ENCODE measurements at places on chromosomes 13 and 19.

- no peak for DNase-seq
Observed at GRCh38 chr19:2827022-2827421, 7.4 kb downstream of the ZNF554 start.

DNA sequence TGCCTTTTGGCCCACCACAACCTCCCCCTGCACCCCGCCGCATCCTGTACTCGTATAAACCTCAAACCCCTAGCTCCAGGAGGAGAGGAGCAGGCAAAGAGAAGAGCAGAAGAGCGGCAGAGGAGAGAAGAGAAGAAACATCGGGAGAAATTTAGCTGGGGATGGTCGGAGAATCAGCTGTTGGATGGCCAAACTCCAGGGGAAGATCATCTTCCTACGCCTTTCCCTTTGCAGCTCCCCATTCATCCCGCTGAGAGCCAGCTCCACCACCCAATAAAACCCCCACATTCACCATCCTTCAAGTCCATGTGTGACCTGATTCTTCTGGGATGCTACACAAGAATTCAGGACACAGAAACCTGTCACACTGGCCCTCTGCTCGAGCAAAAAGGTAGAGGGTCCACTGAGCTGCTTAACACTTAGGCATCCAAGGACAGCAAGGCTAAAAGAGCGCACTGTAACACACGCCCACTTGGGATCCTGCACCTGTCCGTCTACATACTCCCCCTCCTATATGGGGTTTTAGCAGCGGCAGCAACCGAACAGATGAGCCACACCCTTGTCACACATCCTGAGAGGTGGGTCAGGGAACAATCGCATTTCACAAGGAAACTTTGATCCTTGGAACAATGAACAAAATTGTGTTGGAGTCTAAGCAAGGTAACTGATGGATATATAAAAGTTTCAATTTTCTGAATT lies 51.6 kb upstream of the MIR17HG start:
- DNase-seq: no peak

DNA sequence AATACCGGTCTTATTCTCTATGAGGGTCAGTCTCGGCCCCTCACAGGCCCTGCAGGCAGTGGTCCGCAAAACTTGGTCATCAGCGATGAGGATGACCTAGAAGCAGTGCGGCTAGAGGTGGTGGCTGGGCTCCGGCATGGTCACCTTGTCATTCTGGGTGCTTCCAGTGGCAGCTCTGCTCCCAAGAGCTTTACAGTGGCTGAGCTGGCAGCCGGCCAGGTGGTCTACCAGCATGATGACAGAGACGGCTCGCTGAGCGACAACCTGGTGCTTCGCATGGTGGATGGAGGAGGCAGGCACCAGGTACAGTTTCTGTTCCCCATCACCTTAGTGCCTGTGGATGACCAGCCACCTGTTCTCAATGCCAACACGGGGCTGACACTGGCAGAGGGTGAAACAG lies 1.8 kb downstream of the FREM2 start:
- no peak for DNase-seq

GRCh38 chr13:43135516-43135915 lies 112.1 kb downstream of the DNAJC15 start:
- DNase-seq: no peak

DNA sequence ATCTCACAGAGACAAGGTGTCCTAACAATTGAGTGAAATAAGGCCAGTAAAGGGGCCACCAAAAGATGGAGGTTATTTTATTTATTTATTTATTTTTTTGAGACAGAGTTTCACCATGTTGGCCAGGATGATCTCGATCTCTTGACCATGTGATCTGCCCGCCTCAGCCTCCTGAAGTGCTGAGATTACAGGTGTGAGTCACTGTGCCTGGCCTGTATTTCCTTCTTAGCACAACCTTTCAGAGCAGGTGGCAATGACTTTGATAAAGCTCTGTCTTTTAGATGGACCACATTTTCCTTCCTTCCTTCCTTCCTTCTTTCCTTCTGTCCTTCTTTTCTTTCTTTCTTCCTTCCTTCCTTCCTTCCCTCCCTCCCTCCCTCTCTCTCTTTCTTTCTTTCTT lies 11.0 kb upstream of the DOCK6 start:
- no peak for DNase-seq

DNA sequence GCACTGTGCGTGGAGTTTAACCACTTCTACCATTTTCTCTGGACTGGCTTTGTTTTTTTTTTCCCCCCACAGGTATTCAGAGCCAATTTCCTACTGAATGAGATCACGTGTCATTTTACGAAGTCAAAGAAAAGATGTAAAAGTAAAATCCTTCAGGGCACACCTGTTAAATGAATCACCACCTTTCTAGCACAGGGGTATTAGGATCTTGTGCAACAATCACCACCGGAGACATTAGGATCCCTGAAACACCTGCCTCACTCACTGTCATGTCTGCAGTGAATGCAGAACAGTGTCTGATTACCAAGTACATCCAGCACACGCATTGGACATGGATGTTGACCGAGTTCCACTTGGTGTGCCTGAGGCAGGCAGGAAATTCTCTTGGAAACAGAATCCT lies 17.2 kb downstream of the BRD4 start:
- no peak for DNase-seq

DNA sequence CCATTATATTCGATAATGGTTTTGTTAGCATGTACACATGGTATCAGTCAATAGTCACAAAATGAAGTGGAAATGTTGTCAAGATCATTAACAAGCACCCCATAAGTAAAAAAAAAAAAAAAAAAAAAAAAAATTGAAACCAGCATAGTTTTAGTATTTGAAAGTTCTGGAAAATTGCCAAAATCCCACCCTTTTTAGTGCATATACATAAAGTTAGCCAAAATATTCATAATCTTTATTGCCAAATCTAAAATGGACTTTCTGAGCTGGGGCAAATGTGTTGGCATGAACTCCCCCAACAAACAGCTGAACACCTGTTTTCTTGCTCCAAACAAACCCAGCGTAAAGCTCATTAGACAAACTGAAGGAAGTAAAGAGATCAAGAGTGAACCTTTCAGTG lies 73.9 kb downstream of the MZT1 start:
- DNase-seq: no peak

DNA sequence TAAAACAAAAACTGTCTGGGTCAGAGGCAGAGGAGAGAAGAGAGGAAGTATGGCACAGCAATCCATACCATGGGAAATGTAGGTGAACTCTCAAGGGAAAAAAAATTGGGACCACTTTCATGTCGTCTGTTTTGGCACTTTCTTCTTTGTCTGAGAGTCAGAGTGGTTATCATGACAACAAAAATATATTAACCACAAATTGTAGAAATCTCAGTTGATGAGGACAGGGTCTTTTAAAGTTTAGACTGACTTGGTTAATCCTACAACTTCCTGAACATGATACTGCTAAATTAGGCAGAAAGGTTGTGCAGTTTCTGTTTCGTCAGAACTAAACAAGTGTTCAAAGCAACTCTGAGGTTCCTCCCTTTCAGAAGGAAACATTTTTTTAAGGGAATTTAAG lies 15.2 kb downstream of the KLF5 start:
- no peak for DNase-seq

DNA sequence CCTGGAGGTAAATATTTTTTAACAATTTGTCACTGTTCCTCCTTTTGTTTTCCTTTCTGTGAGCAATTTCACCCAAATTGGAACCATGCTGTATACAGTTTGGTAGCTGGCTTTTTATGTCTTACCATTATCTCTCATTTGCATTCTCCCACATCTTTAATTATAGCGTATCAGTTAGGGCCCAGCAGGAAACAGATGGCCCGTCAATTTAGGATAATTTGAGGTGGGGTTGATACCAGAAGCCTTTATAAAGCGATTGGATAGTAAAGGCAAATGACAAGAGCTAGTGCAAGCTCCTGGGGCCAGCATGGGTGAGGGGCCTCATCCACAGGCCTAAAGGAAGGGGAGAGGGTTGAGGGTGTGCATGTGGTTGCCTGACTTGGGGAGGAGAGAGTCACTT lies 3.8 kb upstream of the IFNL4 start:
- DNase-seq: no peak

GRCh38 chr19:47499863-47500830 lies 14.7 kb downstream of the NAPA start:
- no peak for DNase-seq

DNA sequence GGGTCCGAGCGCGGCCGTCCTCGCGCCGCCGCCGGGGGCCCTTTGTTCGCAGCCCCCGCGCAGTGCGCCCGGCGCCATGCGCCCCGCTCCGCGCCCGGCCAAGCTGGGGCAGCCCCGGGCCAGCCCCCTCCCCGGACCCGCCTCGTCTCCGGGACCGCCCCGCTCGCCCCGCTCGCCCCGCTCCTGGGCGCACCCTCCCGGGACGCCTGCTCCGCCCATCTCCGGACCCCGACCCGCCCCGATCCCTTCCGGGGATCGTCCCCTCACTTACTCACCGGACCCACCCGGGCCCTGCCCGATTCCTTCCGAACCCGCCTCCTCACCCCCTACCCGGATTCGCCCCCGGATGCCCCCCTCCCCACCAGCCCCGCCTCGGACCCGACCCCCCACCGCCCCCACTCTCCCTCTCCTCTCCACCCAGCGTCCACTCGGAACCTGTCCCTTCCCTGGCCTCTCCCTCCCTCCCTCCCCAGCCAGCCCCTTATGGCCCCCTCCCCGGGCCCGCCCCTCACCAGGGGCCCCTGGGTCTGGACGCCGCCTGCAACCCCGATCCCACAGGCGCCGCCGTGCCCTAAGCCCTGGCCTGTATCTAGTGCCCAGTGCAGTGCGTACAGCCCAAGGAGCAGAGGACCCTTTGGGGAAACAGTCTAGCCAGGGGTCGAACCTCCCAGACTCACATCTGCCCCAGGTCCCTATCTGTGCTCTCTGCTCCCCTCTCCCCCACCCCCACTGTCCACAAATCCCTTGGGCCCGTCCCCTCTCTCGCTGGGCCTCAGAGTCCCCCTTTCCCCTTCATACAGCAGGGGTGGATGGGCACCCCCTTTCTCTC lies at the start of gene CPAMD8:
Gene CPAMD8, minus strand, starts transcription at position 105 of the 829 bp plus-strand sequence. CDS start 168 bp downstream, outside the sequence.
- DNase-seq: no peak

GRCh38 chr19:35381318-35381717 lies 10.4 kb downstream of the GPR42 start:
- no peak for DNase-seq

- DNase-seq: no peak
Observed at GRCh38 chr13:106047859-106048258, 487.6 kb downstream of the EFNB2 start.

DNA sequence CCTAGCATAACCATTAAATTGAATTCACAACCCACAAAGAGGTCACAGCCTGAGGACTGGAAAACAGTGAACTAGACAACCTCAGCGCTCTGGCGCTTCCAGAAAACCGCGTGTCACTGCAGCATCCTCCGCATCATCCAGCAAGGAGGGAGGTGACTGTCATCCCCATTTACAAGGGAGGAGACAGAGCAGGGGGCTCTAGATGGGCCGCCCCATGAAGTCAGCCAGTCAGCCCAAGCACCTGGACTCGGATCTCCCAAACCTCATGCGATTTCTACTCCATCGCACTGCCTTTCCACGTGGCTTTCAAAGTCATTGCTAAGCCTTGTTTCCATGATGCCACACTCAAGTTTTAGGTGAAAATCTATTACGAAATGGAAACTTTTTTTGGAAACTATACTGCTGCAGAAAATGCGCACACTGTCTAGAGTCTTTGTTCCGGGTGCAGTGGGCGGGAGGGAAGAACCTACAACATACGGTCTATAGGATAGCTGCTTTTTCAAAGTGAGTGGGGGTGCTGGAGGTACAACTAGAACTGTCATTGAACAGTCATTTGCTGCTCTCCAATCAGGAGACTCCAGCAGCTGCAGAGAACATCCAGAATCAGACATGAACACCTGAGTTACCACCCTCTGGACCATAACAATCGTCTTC lies 2.8 kb downstream of the AP3D1 start:
- DNase-seq: no peak

DNA sequence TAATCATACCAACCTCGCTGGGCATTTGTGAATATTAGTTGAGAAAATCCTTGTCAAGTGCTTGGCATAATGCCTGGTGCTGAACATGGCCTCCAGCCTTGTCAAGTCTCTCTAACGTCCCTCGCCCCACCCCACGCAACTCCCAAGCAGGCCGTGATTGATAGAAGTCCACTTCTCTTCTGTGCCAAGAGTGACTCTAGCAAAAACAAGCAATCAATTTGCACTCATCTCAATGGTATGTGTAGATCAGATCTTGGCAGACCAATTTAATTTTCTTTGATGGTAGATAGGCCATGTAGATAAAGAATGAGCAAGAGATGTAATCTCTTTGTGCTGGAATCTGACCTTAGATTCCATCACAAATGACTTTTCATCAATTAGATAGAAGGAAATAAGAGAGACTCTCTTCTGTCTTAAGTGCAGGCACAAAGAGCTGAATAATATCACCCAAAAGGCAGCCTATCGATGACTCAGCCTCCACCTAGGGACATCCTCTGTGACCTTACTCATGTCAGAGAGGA lies 31.0 kb upstream of the KATNAL1 start:
- DNase-seq: no peak

GRCh38 chr13:26308836-26309235 lies 54.9 kb downstream of the CDK8 start:
- DNase-seq: no peak

DNA sequence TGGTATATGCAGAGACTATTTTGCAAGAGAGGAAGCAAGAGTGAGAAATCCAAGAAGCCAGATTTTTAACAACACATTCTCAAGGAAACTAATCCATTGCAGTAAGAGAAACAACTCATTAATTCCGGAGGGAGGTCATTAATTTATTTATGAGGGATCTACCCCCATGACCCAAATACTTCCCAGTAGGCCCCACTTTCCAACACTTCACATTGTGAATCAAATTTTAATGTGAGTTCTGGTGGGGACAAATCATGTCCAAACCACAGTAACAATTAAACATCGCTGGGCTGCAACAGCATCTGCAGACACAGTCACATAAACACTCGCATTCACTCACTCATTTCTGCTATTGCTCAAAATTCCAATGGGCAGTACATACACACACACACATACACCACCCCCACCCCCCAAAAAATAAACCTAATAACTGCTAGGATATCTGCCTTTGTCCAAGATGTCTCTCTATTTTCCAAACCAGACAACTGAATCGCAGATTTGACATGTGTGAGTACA lies 1483.7 kb downstream of the PCDH9 start:
- DNase-seq: no peak

DNA sequence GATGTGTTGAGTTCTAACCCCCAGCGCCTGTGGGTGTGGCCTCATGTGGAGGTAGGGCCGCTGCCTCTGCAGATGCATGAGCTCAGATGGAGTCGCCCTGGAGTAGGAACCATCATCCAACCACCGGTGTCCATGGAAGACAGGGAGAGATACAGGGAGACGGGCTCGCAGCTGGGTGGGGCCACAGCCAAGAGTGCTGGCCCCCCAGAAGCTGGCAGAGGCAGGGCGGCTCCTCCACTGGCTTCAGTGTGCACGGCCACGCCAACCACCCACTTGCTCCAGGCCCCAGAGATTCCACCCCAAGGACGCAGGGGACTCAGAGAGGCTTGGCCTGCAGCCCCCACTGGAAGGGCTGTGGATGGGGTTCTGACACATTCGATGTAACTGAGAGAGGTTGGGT lies 5.4 kb upstream of the MCF2L start:
- no peak for DNase-seq

GRCh38 chr13:41614671-41615527 lies 157.5 kb downstream of the RGCC start:
- no peak for DNase-seq

- no peak for DNase-seq
Observed at GRCh38 chr13:97342136-97342535, 91.8 kb upstream of the RAP2A start.

- DNase-seq: no peak
Observed at GRCh38 chr13:47813718-47814117, 187.4 kb downstream of the SUCLA2 start.

GRCh38 chr13:112181336-112182067 lies 114.6 kb downstream of the SOX1 start:
- DNase-seq: no peak

Data from GOT3 (cell line).